ENCODE measurements at places on chromosomes 3 and 15.

DNA sequence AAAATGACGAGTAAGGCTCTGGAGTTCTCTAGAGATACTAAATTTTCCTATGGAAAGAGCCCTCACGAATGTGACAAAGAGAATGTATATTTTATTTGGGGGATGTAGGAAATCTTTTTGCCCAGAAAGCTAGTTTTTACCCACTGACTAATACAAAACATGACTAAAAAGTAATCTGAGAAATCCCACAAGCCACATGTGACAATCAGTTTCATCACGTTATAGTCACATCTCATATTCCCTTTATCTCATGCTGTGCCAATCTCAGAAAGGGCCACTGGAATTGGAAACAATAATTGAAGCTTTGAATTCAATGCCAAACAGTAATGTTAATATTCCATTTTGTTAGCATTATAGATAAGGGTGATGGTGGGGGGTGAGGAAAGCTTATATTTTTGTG is 509.0 kb upstream of the GOLIM4 start:
- DNase-seq = no peak

DNA sequence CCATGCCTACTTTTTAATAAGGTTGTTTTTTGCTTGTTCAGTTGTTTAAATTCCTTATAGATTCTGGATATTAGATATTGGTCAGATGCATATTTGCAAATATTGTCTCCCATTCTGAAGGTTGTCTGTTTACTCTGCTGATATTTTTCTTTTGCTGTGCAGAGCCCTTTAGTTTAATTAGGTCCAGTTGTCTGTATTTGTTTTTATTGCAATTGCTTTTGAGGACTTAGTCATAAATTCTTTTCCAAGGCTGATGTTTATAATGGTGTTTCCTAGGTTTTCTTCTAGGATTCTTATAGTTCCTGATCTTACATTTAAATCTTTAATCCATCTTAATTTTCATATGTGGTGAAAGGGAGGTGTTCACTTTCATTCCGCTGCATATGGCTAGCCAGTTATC is 77.4 kb downstream of the PTPRG start:
- no peak for DNase-seq

- DNase-seq = no peak
Measured at GRCh38 chr15:101178931-101179330, 72.9 kb downstream of the CHSY1 start.

GRCh38 chr3:108181172-108181571 is 41.1 kb downstream of the IFT57 start:
- no peak for DNase-seq

- no peak for DNase-seq
Measured at GRCh38 chr15:37824717-37825382, 109.6 kb upstream of the TMCO5A start.

GRCh38 chr3:73603762-73604171 is 21.0 kb downstream of the PDZRN3 start:
- no peak for DNase-seq

DNA sequence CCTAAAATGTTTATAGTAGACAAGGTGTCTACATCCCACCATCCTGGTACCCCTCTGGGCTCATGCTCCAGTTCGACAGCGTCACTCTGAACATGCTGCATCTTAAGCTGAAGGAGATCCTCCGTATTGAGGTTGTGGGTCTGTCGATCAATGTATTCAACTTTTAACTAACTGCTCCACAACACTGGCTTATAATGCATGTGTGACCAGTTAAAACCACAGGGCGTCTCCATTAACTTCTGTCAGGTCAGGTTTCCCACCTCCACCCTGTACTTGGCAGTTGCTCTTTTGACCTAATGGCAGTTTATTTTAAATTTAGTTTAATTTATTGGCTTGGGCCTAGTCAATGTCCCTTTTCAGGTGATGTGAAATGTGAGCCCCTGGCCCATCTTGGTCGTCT is 17.8 kb upstream of the RARRES1 start:
- DNase-seq = no peak

- DNase-seq = peak; percentile 60
Measured at GRCh38 chr15:80977627-80978036, 12.0 kb downstream of the MESD start.

DNA sequence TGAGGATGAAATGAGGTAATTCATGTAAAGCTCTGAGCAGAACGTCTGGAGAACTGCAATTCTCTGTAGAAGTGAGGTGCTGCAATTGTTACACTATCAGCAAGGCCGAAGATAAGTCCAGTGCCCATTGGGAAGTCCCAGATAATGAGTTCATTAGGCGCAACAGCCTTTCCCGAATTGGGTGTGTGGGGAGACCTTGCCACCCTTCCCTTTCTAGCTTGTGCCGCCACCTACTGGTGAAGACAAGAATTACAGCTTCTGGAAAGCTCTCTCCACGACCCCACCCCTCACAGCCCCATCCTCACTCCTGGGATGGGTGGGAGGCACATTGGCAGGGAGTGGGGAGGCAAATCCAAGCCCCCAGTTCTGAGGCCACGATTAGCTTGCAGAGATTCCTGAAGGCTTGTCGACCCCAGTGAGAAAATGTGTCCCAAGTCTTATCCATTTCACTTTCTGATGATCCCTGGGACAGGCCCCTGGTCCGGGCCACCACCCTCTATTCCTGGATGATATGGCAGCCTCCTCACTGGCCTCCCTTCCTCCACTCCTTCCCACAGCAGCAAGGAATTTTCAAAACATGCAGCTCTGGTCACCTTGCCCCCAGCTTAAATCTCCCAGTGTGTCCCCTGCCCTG is 36.4 kb downstream of the FAM3D start:
- DNase-seq = peak; percentile 42

GRCh38 chr3:149781741-149782140 is 10.6 kb downstream of the ANKUB1 start:
- no peak for DNase-seq

GRCh38 chr3:157956176-157956575 is 150.0 kb downstream of the SHOX2 start:
- DNase-seq = no peak

DNA sequence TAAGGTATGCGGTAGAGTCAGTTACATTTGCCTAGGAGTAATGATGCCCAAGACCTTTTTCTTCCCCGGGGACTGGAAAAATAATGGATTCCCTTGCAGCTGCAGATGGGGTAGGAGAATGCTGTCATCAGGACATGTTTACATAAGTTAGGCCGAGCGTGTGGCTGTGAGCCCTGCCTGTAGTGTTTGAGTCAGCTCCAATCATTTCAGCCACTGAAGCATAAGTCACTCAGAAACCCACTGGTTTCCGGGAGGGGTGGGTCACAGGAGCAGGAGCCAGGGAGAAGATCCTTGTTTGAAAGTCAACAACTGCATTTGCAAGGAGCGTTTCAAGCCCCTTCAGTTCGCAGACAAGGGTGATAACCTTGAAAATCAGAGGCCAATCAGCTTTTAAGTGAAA is 562.3 kb downstream of the MCTP2 start:
- DNase-seq = no peak

DNA sequence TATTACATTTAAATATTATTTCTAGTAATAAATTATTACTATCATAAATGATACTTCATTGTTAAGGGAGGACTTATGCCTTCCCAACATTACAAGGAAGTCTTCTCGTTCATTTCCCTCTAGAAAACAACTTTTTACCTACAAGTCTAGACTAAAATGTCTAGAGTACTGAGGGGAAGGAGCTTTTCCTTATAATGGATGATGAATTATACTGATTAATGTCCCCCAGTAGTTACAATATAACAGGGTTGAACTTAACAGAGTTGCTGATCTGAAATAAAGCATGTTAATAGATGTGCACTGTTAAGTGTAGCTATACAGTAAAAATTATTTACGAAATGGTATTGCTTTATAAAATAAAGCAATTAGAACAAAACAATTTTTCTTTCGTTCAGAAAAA is 2.7 kb upstream of the MNS1 start:
- DNase-seq = no peak

- DNase-seq = peak; percentile 79
Measured at GRCh38 chr3:42071904-42072812, 19.0 kb upstream of the TRAK1 start.

DNA sequence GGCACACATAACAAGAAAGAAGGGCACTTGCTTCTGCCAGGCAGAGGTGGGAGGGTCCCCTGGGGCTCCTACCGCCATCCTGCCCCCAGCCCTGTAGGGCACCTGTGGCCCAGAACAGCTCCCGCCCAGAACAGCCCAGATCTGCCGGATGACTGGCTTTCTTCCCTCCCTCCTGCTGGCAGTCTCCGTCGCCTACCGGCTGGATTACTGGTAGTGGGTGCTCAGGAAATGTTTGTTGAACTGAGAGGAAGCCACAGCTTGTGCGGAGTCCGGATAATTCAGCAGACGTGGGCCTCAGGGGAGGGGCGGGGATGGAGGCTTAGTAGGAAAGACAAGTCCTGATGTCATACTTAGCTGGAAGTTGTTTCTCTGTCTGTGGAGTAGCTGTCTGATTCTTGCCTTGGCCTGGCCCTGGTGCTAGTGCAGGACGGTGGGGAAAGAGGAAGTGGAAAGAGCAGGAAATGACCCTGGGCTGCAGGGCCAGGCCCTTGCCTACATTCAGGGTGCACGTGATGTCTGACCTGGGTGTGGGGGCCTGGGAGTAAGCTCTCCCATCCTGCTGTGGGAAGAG is 6.7 kb downstream of the CCDC9B start:
- DNase-seq = no peak

- DNase-seq = no peak
Measured at GRCh38 chr15:34359416-34359815, 7.6 kb downstream of the LPCAT4 start.

DNA sequence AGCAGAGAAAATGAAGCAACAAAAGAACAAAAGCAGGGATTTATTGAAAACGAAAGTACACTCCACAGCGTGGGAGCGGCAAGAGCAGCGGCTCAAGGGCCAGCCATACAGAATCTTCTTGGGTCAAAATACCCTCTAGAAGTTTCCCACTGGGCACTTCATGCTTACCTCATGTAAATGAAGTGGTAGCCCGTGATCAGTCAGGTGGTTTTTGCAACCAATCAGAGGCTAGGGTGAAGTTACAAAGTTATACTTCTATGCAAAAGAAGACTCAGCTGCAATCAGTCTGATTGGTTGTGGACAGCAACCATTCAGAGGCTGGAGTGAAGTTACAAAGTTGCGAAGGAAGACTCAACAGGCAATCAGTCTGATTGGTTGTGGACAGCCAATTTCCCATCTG is 37.8 kb upstream of the TRH start:
- peak; percentile 75 for DNase-seq

- no peak for DNase-seq
Measured at GRCh38 chr15:52221730-52222129, 30.5 kb upstream of the GNB5 start.

GRCh38 chr15:83123529-83123928 is 16.1 kb downstream of the TM6SF1 start:
- no peak for DNase-seq

- no peak for DNase-seq
Measured at GRCh38 chr3:43076857-43077256, 29.0 kb downstream of the POMGNT2 start.

- no peak for DNase-seq
Measured at GRCh38 chr3:65856907-65857306, 181.8 kb downstream of the MAGI1 start.

DNA sequence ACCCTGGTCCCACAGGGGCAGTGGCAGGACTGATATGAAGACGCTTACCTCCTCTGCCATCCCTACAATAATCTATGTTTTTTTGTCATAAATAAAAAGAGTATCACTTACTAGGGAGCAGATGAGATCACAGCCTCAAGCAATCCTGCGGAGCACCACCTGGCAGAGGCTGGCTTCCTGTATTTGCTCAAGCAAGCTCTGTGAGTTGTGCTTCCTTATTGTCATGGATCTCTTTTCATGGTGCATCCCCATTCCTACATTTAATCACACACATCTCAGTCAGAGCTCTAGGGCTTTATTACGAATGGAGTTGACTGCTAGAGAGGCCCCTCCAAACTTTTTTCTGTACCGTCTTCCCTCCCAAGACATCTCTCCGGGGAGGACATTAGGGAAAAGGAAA is 186.0 kb downstream of the UBE2E2 start:
- no peak for DNase-seq

- no peak for DNase-seq
Measured at GRCh38 chr3:4505688-4506558, 12.8 kb downstream of the ITPR1 start.

DNA sequence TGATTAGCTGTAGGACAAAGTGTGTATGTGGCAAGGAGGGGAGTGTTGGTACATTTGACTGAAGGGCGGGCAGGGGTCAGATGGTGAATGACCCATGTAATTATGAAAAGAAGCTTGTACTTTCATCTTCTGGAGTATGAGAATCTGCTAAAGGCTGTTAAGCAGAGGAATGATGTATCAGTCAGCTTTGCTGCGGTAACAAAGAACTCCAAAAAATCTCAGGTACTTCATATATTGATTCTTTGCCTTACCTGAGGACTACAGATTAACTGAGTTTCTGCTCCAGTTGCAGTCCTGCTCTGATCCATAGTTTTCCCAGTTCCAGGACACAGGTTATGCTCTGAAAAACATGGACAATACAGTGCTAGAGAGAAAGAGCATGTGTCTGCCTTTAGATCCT is 115.1 kb downstream of the NEK11 start:
- DNase-seq = no peak

GRCh38 chr3:50192689-50193141 is 1.3 kb downstream of the GNAT1 start:
- peak; percentile 82 for DNase-seq

- DNase-seq = no peak
Measured at GRCh38 chr3:52530918-52531826, 2.5 kb downstream of the NT5DC2 start.

DNA sequence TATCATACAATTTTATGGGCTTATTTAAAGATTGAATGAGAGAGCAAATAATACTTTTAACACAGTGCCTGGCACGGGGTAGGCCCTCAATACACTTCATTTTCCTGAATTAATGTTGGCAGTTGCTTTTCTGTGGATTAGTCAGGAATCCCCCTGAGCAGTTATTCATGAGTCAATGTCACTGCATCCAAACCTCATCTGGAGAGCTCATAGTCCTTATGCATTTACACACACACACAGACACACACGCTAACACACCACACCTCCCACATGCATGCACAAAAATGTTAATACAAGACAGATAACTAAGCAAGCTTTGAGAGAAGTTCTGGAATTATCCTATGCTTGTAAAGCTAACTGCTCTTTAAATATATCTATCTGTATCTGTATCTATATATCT is 34.0 kb upstream of the TNFAIP8L3 start:
- DNase-seq = no peak

DNA sequence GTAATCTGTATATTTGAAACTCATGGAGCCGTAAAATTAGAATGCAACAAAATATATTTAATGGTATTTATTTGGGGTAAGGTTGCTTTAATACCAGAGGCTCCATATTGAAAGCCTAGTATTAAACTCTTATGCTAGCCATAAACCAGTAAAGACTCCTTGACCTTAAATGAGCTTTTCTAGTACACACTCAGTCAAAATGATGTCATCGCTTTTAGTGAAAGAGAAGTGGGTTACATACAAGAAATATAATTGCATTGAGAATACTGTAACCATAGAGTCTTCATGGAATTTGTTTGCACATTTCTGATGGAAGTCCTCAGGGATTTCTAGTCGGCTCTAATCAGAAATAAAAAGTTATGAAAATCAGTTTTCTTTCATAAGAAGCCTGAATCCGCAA is 757.6 kb downstream of the GBE1 start:
- DNase-seq = no peak

Measured in dorsolateral prefrontal cortex (tissue), 122 donors.